8988T (cell line): ENCODE measurements at places on chromosomes 1 and 21.

GRCh38 chr1:240280560-240281322 lies 189.1 kb downstream of the FMN2 start:
- no peak for DNase-seq

DNA sequence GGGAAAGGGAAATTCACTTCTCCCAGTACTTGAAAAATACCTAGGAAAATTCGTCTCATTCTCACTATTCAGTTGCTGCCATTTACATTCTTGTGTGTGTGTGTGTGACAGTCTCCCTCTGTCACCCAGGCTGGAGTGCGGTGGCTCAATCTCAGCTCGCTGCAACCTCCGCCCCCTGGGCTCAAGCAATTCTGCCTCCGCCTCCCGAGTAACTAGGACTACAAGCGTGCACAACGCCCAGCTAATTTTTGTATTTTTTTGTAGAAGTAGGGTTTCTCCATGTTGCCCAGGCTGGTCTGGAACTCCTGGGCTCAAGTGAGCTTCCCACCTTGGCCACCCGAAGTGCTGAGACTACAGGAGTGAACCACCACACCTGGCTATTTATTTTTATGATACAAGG lies 1.2 kb downstream of the SNAPIN start:
- no peak for DNase-seq

DNA sequence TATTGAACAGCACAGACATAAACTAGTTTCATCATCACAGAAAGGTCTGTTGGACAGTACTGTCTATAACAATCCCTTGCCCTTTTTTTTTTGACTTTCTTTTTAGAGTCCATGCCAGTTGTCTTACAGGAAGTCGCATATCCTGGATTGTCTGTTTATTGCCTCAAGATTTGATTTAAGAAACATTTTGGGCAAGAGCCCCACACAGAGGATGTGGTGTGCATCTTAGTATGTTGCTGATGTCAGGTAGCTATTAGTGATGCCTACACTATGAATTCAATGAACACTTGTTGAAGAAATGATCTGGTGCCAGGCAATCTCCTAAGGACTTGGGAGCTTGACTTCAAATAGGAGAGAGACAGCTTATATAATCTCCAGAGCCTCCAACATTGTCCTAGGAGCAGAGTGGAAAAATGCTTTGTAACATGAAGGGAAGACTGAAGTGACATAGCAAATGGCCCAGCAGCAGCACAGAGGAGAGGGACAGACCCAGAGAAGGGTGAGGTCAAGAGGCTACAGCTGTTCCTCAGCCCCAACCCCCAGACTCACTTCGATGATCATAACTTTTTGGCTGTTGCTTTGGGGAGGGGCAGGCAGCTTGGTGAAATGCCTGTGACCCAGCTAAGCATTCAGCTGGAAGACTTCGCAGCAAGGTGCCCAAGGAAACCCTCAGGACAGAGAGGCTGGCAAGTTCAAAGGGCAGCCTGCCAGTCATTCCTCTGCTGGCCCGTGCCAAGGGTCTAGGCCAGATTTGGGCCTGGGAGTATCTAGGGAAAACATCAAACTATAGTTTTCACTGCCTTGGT lies 7.5 kb upstream of the RAB29 start:
- no peak for DNase-seq

GRCh38 chr1:14499312-14500040 lies 99.0 kb upstream of the KAZN start:
- no peak for DNase-seq

DNA sequence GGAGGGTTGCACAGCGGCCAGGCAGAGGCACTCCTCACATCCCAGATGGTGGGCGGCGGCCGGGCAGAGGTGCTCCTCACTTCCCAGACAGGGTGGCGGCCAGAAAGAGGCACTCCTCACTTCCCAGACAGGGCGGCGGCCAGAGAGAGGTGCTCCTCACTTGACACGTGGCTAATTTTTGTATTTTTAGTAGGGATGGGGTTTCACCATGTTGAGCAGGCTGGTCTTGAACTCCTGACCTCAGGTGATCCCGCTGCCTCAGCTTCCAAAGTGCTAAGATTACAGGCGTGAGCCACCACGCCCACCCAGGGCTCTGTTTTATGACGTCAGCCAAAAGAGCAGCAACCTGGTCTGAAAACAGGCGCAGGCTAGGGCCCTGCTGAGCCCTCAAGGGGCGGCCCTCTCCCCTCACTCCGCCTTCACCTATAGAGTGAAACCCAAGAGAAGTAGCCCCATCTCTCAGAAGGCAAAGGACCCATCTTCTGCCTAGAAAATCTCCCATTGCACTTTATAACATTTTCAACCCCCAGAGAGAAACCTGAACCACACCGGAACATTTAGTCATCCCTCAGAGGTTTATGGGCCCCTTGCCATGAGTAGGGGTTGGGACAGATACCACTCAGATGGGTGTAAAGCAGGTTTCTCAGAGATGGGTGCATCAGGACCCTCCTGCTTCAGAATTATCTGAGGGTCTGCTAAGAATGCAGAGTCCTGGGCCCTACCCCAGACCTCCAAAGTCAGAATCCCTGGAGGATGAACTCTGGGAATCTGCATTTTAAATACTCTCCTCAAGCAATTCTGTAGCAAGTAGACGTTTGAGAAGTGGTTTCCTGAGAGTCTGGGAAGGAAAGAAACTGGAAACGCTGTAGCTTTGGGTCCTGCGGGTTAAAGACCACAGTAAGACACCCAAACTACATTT lies 40.8 kb downstream of the CDK18 start:
- DNase-seq = no peak

GRCh38 chr1:61426254-61426653 lies 298.7 kb downstream of the TM2D1 start:
- DNase-seq = no peak
